ENCODE measurements at places on chromosomes 2 and 18.
A peak's percentile ranks its signal among the peaks of the same experiment; 100 is the strongest.

GRCh38 chr18:69088973-69089372 is 291.1 kb downstream of the CCDC102B start:
- no peak for DNase-seq

- DNase-seq, result peak; percentile 13
These were observed 60.9 kb downstream of the EDAR start for GRCh38 chr2:108927936-108928659.

GRCh38 chr18:58755304-58756010 is 84.2 kb downstream of the MALT1 start:
- no peak for DNase-seq

GRCh38 chr2:138373993-138374408 is 127.6 kb upstream of the SPOPL start:
- DNase-seq, result no peak

DNA sequence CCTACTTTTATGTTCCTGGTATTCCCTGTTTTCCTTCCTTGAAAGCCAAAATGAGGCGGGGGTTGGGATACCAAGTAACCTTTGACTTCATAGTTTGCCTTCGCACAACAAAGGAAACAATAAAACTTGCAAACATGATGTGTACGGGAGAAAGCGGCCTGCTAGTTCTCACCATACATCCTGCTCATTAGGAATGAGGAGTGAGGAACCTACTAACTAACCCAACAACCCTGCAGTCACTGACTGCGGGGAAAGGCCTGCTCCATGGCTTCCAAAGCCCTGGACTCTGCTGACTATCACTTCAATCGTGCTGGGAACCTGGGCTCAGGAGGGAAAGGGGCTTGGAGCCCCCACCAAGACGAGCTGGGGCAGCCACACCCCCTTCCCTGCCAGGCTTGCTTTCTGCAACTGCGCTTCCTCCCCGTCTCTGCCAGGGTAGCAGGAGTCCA is 24.2 kb downstream of the RPL31 start:
- DNase-seq, result no peak

DNA sequence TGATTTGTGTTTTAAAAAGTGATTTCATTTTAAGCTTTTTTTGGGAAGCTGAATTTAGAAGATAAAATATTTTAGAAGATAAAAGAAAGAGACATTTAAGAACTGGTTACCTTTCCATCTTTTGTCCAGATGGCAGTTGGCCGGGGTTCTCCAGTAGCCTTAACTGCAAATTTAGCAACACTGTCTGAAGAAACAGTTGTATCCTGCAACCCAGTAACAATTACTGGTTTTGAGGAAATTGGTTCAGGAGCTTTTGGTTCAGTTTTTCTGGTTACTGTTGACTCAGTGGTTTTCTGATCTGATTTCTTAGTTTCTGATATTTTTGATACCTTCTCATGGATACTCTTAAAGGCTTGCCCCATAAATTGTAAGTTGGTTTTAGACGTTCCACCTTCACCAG is 49.9 kb downstream of the PLEKHA3 start:
- no peak for DNase-seq

DNA sequence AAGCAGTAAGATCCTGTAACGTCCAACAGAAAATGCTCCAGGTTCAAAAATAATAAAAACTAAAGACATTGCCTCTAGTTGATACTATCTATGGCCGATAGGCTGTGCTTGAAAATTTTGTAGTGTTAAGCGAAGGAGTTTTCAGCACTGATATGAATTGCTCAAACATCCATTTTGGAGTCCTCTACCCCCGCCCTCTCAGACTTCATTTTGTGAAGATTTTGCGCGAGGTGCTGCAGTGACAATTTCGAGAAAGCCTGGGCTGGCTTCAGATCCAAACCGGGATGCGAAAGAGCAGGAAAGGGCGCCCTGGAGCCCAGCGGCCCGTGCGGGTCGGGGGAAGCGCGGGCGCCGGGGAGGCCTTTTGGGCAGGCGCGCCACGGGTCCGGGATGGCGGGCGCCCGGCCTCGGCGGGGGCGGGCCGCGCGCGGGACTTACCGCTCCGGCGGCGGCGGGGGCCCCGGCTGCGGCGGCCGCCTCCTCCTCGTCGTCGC is 1.8 kb downstream of the SP3 start:
- DNase-seq, result no peak
